ENCODE measurements at places on chromosomes 7 and 10. TPM values are rescaled to one million over a fixed set of nuclear protein-coding genes. Genes with fewer than 3 reads are reported as not detected.

DNA sequence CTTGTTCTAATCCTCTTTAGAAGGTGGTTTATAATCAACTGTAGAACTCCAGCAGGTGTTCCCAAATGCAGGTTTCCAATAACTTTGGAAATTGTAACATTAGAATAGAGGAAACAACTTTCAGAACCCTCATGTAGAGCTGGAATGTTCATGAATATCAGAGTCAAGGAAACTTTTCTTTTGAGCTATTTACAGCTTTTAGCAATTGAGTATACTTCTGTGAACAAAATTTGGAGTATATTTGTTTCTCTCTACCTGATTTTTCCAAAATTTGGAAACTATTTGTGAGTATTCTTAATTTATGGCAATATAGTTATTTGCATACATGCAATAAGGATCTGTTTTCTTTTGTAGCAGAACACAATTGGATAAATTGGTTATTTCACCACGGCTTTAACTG is 2.8 kb upstream of the CFAP43 start:
- no peak for DNase-seq

The MOGAT3 gene
- total RNA-seq, result not detected

The BLNK gene
- not detected for total RNA-seq

The FXYD4 gene
- not detected for total RNA-seq

GRCh38 chr10:70084189-70084588 is 31.5 kb downstream of the MACROH2A2 start:
- DNase-seq, result no peak

DNA sequence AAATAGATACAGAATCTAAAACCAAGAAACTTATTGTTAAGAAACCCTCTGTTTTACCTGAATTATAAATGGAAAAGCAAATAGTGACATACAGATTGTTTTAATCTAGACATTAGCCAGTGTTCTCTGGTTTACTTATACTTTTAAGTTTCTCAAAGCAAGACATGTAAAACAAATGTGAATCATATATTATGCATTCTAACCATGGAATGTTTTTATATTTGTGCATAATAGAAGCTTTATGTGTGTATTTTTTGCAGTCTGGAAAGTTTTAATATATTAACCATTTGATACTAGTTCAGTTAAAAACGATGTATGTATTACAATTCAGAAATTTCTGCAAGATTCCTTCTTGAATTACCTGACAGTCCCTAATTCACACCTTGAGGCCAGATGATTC is 150.6 kb upstream of the TMEM72 start:
- DNase-seq, result no peak

GRCh38 chr10:29130190-29130673 is 158.6 kb upstream of the LYZL1 start:
- no peak for DNase-seq

DNA sequence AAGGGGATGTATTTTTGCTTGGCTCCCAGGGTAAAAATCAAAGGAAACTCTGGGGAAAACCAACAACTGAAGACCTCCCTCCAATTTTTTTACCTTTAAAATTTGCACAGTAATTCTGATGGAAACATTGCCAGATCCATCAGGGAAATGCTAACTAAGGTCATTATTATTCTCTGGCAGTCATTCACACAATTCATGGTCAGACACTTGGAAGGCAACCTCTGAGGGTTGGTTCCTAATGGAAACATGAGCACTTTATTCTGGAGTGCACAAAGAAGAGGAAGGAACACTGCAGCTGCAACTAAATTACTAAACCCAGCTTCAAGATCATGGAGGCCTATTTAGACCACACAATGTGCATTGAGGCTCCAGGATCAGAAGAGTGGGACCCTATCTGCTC is 34.2 kb downstream of the SRI start:
- no peak for DNase-seq

DNA sequence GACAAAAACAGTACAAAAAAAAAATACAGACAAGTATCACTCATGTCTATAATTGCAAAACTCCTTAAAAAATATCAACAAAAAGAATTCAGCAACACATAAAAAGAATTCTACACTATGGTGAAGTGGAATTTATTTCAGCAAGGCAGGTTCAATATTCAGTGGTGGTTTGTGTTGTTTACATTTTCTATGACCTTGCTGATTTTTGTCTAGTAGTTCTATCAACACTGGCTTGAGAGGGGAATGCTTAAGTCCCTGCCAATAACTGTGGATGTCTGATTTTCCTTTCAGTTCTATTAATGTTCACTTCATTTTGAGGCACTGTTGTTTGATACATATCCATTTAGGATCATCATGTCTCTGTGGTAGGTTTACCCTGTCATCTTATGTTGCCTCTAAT is 58.5 kb downstream of the CADPS2 start:
- DNase-seq, result no peak

The TMEM140 gene
- 13.6 TPM for total RNA-seq

DNA sequence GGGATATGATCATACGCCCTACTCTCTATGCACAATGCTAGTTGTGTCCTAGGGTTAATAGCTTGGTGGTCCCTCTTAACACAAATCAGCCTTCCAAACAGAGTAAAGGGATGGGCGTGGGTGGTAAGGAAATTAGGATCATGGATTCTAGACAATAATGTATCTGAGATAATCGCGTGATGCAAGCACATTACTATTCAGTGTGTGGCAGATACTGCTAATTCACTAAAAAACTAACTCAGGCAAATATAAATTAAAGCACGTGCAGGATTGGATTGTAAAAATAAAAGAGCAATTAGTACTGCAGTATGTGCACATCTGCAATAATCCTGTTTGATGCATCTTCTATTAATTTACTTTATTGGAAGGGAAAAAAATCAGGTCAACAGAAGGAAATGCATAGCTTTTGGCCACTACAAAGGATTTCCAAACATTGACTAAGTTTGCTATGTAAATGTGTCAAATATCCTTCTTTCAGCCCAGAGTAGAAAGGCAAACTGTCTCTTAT is 22.0 kb downstream of the TWIST1 start:
- no peak for DNase-seq

DNA sequence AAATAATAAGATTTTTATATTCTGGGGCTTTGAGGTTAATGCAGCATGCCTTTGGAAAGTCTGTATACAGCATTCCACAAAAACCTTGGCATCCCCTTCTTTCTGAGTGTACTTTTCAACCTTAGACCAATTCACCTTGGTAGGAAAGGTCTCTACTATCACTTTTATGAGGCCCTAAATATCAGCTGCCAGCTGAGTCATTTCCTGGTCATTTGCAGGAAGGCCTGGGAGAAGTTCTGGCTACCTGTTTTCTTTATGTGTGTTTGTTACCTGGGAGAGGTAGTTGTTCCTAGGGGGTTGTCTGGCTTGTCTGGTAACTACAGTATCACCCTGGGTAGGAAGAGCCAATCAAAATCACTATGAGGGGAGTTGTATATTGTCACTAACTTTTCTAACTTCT is 4.1 kb downstream of the SPAM1 start:
- no peak for DNase-seq

DNA sequence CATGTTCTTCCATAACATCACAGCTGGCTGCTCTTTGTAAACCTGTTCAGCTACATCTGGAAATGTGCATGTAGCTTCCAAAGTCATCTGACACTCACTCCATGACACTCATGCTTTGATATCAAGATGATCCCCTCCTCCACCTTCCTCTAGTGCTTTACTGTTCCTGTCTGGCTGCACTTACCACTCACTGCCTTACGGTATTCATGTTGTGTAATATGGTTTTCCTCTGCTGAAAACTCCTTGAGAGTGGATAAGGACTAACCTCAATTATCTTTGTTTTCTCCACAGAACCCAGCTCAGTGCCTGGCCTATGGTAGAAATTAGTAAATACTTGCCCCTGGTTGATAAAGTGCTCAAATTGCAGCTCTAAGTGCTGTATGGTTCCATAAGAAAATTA is 483.9 kb downstream of the HTR7 start:
- DNase-seq, result no peak

The LLCFC1 gene
- not detected for total RNA-seq

DNA sequence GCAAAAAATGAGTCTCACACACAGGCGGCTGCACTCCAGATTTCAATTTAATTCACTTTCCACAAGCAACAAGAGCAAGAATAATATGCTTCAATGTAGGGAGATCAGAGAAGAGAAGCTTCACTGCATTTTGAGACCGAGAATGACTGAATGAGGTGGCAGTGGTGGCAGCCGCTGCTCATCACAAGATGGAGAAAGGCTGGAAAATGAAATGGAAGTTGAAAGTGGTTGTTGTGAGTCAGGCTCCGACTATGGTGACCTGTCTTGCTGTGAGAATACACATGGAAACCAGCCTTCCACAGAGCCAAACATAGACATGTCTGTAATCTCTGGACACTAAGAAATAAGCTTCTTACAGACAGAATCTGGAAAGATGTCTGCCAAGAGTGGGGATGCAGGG is 499.6 kb upstream of the LRRN3 start:
- DNase-seq, result no peak

The NKX6-2 gene
- not detected for total RNA-seq

The ARL3 gene
- total RNA-seq, result 5.7 TPM

DNA sequence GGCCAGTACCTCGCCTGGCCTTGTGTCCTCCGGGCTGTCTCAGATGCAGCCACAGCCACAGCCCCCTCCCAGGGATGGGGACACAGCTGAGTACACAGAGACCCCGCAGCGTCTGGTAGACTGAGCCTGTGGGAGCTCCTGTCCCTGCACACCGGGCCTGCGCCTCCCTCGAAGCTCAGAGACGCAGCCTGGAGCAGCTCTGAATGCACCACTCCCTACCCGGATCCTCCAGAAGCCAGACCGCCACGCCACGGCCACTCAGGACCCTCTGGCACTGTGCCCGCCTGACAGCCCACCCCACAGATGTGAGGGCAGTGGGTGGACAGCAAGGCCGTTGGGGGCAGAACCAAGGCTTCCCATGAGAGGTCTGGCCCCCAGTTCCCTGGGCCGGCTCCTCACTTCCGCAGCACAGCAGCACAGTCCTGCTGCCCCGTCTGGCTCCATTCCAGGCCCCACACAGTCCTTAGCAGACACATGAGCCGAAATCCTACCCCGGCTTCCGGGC is 40.8 kb downstream of the PAPOLB start:
- DNase-seq, result no peak

DNA sequence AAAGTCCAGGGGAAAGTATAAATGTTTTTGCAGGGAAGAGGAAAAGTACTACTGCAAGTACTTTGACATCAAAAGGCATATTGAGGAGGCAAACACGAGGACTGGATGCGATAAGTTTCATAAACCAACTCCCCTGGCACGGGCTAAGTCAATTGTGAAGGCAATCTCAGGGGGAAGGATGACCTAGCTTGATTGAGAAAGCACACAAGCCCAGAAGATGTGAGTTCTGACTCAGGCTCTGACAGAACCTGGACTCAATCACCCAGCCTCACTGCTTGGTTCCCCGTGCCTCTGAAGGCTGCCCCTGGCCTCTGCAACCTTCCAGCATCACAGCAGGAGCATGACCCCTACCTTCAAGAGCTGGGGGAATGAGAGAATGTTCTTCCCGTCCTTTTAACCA is 93.2 kb upstream of the ZNF438 start:
- no peak for DNase-seq

- no peak for DNase-seq
Observed at GRCh38 chr7:15011289-15011688, 108.7 kb upstream of the DGKB start.

The OR2A7 gene
- total RNA-seq, result 1.6 TPM

DNA sequence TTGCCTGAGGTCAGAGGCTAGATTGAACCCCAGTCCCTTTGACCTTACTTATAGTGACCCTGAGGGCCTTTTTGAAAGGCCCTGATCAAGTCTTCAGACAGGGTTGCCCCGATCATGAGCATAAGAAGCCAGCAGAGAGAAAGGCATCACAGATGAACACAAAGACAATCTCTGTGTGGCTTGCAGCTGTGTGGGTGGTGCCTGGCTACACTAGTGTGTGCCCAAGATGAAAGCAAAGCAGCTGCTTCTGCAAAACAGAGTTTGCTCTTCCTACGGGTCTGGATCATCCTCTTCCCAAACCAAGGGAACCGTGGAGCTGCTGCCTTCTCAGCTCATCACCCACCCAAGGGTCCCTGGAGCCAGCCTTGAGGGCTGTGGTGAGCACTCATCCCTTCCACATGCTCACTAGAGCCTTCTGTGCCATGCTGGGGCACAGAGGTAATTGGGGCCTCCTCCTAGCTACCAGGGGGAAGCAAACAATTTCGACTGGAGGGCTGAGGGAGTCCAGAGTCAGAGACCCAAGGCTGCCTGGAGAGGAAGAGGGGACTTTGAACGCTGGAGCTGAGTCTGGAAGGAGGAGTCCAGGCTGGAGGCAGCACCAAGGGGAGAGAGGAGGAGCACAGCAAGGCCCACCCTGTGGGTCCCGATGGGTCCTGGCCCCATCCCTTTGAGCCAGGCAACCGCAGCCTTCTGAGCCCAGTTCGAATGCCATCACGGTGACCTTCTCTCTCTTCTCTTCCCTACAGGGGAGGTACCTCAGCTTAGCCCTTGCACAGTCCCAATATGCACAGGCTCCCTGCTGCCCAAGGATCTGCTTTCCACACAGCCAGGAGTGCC is 42.3 kb downstream of the ANTXRL start:
- DNase-seq, result no peak

The OPN4 gene
- total RNA-seq, result not detected

DNA sequence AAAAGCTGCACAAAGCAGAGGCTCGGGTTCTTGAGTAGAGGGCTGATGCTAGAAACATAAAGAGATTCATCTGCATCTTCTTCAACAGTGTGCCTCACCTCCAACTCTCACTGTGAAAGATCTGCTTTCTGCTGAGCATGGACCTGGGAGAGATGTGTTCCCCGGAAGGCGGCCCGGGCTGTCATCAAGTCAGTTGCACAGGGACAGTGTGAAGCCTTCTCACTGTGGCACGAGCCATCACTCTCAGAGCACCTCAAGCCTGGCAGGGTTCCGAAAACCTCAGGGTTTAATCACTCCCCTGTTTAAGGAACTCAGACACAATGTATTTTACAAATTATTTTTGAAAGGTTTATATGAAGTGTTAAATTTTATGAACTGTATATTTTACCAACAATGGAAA is 98.7 kb downstream of the RBM20 start:
- DNase-seq, result no peak

The ZDHHC4 gene
- 40.6 TPM for total RNA-seq

The GHRHR gene
- not detected for total RNA-seq

DNA sequence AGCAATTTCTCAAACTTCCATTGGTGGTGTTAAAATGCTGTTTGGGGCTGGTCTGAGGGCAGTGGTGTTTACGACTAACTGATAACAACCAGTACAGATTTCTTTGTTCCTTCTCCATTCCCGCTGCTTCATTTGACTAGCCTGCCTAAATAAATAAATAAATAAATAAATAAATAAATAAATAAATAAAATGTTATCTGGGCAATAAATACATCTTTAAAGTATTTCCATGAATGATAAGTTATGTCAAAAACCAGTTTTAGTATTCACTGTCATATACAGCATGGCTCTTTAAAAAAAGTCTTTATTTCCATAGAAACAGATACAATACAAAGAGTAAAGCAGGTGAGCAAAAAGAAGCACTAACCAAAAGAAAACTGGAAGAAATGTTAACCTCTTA is 81.3 kb downstream of the ATE1 start:
- no peak for DNase-seq

DNA sequence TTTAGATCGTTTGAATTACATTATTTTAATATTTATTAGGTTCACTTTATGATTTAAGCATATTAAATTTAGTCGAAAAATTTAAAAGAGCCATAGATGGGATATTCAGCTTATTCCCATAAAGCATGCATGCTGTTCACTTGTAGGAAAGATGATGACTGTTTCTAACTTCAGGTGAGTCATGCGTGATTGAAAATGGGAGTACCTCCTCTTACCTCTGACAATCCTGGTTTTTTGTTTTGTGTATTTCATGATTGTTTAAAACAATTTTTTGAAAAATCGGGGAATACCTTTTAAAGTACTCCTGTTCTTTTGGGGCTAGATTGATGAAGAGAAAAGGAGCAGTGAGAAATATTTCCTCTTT is 1.4 kb downstream of the TNKS2 start:
- no peak for DNase-seq

The MMD2 gene
- not detected for total RNA-seq

The GLI3 gene
- 0.64 TPM for total RNA-seq
